ENCODE measurements at places on chromosomes 1 and 21.
A peak's percentile ranks its signal among the peaks of the same experiment; 100 is the strongest.

- no peak for DNase-seq
Measured at GRCh38 chr1:67018574-67018973, 35.4 kb downstream of the SLC35D1 start.

GRCh38 chr1:246709835-246710234 lies 14.4 kb upstream of the SCCPDH start:
- DNase-seq: no peak

- DNase-seq: no peak
Measured at GRCh38 chr1:235714205-235714897, 64.8 kb upstream of the GNG4 start.

DNA sequence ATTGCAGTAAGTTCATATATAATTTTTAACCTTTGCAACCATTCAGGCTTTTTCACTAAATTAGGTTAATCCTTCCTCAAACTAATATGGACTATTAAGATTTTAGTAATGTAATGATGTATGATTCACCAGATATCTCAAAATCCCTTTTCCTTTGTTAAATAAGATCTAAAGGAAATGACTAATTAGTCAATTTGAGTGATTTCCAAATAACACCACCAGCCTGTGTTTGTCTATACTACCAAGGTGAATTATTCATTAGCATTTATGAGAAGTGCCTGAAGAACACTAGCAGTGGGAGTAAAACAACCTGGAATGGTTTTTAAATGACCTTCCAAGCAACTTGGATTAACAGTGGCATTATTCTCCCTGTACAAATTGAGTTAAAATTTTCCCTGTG lies 670.6 kb upstream of the PKN2 start:
- no peak for DNase-seq

DNA sequence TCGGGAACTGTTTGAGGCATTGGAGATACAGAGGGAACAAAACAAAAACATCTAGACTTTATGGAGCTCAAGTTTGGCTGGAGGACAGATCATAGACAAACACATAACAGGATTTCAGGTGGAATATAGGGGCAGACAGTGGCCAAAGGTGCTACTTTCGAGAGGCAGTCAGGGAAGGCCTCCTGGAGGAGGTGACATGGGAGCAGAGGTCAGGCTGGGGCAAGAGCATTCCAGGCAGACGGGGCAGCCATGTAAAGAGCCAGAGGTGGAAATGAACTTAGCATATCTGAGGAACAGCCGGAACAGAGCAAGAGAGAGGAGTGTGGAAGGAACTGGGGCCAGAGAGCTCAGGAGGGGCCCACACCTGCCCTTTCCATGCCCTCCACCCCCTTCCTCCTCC lies 122.3 kb downstream of the DMRTB1 start:
- DNase-seq: no peak

DNA sequence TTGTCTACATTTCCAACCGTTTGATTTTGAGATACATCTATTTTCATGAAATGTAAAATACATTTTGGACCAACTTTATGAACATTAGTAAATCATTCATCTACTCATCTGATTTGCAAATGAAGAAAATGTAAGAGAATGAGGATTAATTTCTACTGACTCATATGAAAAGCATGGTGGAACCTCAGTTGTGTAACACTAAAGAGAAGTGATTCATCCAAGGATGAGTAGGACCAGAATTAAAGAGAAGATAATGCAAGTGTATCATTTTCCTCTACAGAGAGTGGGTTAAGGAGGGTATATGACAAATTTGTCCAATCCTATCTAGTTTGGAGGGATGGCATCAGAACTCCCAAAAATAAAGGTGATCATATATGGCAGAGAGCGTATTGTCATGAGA lies 1967.6 kb downstream of the MRPL39 start:
- DNase-seq: peak; percentile 0

GRCh38 chr1:217049721-217050120 lies 326.5 kb upstream of the ESRRG start:
- DNase-seq: no peak

DNA sequence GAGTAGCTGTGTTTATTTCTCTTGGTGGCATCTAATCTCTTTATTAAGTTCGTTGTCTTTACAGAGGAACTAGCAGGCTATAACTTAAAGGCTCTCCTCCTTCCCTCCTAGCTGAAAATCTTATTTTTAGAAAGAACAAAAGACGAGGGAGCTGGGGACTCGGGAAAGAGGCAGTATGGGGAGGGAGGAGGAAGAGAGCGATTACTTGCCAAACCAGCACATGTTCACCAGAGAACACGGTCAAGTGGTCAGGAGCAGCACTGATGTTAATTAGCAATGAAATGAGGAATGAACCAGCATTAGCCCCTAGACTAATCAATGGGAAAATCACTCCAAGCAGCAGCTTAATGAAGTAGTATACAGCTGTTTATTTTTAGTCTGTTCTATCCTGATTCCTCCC lies 171.3 kb upstream of the ESRRG start:
- DNase-seq: peak; percentile 7

DNA sequence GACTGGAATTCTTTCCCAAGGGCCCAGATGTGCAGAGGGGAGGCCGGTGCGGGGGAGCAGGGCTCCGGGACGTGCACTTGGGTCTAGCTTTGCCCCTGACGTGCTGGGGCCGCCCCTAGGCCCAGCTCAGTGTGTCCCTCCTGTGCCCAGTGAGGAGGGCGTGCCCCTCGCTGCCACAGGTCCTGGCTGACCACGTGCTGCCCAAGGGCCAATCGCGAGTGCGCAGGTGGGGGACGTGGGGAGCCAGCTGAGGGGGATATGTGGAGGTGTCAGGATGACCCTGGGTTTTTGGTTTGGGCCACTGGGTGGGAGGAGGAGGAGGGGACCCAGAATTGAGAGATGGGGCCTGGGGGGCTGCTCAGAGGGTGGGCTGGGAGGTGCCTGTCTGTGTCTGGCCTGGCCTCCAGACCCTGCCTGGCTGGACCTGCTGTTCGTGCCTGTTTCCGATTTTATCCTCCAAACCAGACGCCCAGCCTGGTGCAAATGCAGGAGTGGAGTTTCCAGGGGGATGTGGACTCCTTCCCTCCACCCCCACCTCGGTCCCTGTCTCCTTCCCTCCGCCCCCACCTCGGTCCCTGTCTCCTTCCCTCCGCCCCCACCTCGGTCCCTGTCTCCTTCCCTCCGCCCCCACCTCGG lies 6.1 kb upstream of the RNF223 start:
- peak; percentile 11 for DNase-seq

- DNase-seq: no peak
Measured at GRCh38 chr21:39611551-39612190, 1.1 kb upstream of the B3GALT5 start.

- no peak for DNase-seq
Measured at GRCh38 chr1:32873484-32873883, 2.8 kb upstream of the FNDC5 start.

GRCh38 chr1:97691325-97691724 lies 229.5 kb downstream of the DPYD start:
- DNase-seq: no peak

DNA sequence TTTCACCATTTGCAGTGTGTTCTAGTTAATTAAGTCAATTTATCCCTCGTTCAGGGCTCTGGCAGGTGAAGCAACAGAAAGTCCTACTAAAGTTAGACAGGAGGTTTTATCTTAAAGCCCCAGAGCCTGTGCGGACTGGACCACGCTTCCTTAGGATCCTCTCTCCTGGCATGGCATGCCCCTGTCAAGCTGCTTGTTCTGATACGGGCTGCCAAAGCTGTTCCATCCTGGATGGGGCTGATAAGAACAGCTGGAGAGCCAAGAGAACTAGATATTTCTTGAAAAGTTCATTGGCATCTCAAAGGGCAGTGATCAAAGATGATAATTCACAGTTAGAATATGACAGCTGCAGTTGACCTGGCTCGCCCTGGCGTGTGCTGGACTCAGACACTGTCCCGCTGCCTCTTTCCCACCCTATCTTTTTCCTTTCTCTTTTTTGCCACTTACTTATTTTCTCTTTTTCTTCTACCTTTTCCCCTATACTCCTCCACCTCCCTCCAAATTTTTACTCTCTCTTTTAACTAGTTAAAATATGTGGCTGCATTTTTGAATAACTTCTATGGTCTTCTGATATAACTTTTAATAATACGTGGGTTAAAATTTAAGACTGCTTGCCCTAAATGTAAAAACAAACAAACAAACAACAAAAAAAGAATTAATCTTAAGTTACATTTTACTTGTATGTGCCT lies 96.7 kb downstream of the ABCA4 start:
- DNase-seq: no peak

DNA sequence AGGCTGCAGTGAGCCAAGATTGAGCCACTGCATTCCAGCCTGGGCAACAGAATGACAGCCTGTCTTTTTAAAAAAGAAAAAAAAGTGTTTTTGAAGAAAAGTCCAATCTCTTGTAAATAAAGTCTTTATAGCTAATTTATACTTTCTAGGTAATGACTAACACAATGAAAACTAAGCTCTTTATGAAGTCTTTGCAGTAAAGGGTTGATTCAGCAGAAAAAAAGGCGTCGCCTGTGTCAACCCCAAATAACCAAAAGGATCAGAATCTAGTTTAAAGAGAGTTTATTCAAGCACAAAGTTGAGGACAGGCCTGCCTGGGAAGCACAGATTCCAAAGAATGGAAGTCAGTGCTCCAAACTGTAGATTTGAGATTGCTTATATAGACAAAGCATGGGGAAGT lies 14.3 kb upstream of the PGBD2 start:
- DNase-seq: no peak

- no peak for DNase-seq
Measured at GRCh38 chr1:109300650-109301151, 6.1 kb downstream of the MYBPHL start.

DNA sequence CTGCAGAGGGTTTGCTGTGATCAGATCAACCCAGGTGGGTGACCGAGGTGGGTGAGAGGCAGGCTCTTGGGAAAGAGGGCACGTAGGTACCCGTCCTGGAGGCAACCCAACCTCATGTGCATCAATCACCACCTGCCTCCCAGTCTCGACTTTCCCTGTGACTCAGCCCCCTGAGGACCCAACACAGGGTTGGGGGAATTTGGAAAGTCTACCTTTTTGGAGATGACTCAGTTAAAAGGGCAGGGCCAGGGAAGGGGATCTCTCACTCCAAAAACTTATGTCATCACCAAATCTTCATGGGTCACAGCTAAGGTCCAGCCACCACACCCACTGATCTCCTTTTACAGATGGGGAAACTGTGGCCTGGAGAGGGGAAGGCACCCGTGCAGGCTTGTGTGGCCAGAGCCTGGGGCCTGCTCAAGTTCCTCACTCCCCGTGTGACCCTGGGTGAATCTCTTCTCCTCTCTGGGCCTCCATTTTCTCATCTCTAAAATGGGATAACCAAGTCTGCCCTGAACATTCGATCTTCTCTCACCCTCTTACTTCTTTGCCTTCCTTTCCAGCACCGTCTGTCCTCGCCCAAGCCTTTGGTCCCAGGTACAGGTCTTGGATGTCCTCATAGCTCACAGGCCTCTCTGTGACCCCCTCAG lies 34.6 kb upstream of the WNT4 start:
- DNase-seq: no peak

- DNase-seq: no peak
Measured at GRCh38 chr1:54374766-54375165, 31.4 kb downstream of the SSBP3 start.

DNA sequence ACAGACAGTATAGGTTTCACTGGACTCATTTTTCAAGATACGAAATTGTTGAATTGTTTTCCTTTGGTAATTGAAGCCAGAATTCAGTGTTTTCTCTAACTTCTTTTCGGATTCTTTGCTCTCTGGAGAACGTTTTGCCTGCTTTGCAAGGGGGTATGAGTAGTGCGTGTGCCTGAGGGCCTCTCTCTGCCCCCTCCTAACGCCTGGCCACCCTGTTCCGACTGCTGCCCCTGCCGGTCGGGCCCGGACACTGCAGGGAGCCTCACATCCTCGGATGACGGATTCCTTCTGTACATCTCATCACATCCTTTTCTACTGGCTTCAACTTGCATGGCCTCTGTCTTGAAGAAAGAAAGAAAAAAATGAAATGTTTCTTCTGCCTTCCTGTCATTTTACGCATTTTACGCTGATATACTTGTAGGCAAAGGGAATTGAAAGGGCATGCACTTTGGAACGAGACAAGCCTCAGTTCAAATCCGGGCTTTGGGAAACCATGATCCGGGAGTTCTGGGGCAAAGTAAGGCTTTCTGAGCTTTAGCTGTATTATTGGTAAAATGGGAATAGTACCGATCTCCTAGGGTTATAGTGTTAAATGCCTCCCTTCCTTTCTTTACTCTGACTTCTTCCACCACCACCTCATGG lies 65.1 kb downstream of the DISC1 start:
- peak; percentile 61 for DNase-seq

DNA sequence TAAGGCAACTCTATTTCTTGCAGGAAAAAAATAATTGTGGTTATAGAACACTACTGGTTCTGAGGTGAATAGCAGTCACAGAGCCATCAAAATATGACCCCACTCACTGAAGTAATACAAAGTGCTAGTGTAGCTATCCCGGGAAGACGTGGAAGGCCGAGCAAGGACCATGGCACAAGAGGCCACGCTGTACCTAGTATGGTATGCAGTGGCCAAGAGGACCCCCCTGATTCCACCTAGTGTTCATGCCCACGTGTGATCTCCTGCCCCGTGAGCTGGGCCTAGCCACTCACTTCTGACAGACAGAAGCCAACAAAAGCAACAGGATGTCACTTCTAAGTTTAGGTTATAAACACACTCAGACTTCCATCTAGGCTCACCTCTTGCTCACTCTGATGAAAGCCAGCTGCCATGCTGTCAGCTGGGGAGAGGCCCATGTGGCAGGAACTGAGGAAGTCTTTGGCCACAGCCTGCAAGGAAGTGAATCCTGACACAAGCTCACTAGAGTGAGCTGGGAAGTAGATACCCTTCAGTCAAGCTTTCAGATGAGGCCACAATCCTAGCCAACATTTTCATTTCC lies 21.7 kb upstream of the LSS start:
- no peak for DNase-seq

- no peak for DNase-seq
Measured at GRCh38 chr1:86389307-86389706, 6.8 kb downstream of the ODF2L start.

DNA sequence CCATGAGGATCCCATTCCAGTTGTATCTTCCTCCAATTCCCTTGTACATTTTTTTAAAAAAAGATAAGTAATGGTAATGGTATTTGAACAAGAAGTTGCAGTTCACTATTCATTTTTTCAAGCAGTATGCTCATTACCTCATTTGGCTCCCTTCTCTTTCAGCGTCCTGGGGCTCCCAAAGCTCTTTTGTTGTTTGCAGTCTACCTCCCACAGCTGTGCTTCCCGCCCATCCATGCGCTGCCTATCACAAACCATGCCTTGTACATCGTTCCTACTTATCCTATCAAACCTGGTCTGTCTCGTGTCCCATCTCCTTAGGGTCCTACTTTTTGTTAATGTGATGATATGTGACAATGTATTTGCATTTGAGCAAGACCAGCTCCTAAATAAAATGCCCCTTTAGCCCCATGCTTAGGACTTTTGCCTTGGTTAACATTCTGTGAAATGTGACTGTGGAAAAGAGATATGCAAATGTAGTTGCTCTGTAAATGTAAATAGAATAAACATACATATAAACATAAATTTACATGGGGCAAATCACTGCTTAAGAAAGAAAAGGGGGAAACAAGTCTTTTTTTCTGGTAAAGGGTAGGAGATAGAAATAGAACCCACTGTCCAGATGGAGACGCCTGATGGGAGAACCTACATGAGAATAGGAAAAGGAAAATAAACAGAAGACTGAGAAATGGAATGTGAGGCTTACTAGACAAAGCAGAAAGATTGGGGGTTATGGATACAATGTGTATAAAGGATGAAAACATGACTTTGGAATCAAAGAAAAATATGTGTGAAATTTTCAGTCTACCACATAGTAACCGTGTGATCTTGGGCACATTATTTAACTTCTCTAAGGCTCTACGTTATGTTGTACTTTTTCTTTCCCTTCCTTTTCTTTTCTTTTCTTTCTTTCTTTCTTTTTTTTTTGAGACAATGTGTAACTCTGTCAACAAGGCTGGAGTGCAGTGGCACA lies 59.8 kb upstream of the PLXNA2 start:
- DNase-seq: no peak

GRCh38 chr1:17289721-17290120 lies 18.3 kb upstream of the PADI4 start:
- DNase-seq: peak; percentile 64
